ENCODE measurements at places on chromosomes 1 and 21. TPM values are rescaled to one million over a fixed set of nuclear protein-coding genes. Genes with fewer than 3 reads are reported as not detected.

The LCE2B gene
- not detected for total RNA-seq

The LCE1D gene
- total RNA-seq = not detected

The BCAS2 gene
- 35.5 TPM for total RNA-seq

The FASLG gene
- 0.21 TPM for total RNA-seq

The UBXN10 gene
- total RNA-seq = not detected

The SERPINC1 gene
- total RNA-seq = 0.61 TPM

The LIN28A gene
- 0.59 TPM for total RNA-seq

- no peaks in the 10 kb centered on the region for H3K36me3 ChIP-seq
- no peak overlapping the region for H3K27ac ChIP-seq
- no peaks in the 10 kb centered on the region for H3K27me3 ChIP-seq
- H3K4me1 ChIP-seq = 0 out of 2 replicates have a peak, but pooled peaks cover 3% of the 10 kb centered on the region
- H3K4me3 ChIP-seq = no peak overlapping the region
- no peak for DNase-seq
Observed at GRCh38 chr21:41479686-41480085, 28.3 kb downstream of the TMPRSS2 start.

- no peaks in the 10 kb centered on the region for H3K4me1 ChIP-seq
- H3K27ac ChIP-seq = no peak overlapping the region
- no peaks in the 10 kb centered on the region for H3K27me3 ChIP-seq
- no peak for DNase-seq
- H3K4me3 ChIP-seq = no peak overlapping the region
- peaks cover 2% of the 10 kb centered on the region for H3K36me3 ChIP-seq
Observed at GRCh38 chr1:243559575-243560162, 290.4 kb downstream of the AKT3 start.

DNA sequence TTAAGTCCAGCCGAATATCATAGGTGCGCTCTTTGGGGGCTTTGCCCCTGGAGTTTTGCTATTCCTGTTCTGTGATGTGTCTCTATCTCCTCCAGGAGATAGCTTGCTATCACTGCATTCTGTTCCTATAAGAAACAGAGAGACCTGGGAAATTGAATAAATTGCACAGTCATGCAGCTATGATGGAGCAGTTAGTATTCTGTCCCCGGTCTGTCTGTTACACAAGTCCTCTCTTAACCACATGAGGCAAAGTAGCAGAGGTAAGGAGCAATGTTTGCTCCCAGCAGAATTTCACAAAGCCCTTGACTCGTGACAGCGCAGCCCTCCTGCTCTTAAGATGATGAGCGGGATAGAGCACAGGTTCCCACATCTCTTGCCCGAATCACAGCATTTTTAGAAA is 63.9 kb upstream of the GRHL3 start:
- no peaks in the 10 kb centered on the region for H3K4me1 ChIP-seq
- DNase-seq = no peak
- H3K27me3 ChIP-seq = peaks cover 1% of the 10 kb centered on the region
- H3K27ac ChIP-seq = no peak overlapping the region

DNA sequence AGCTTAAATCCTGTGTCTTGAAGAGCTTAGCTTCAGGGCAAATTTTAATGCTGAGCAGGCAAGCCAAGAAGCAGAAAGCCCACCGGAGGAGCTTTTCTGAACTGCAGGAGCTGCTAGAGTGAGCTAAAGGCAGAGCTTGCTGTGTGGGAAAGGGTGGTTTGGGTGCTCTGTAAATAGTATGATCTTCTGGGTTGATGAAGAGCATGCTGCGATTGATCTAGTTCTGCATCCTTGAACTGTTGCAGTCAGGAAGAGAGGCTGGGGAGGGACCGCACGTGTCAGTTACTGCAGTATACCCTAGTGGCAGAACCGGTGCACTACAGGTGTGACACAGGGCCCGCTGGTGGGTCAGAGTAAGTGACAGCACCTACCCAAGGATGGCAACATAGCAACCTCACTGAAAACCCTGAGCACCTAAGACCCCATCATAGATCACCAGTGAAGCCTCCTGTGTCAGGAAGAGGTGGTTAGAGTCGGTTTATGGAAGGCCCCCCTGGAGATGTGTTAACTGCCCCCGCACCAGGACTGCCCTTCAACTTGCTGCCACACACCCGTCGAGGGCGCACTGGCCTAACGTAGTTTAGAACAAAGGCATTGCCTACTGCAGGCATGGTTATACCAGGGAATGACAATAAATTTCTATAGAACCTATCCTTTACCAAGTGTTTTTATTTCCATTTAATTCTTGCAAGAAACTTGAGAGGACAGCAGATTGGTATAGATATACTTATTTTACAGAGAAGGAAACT is 146.0 kb upstream of the KIAA0040 start:
- H3K27ac ChIP-seq = no peak overlapping the region
- H3K36me3 ChIP-seq = no peaks in the 10 kb centered on the region
- no peak overlapping the region for H3K4me3 ChIP-seq
- DNase-seq = no peak
- peaks cover 2% of the 10 kb centered on the region for H3K27me3 ChIP-seq
- H3K4me1 ChIP-seq = no peaks in the 10 kb centered on the region

GRCh38 chr1:21337928-21338572 is 47.8 kb upstream of the ECE1 start:
- no peaks in the 10 kb centered on the region for H3K36me3 ChIP-seq
- H3K27me3 ChIP-seq = no peaks in the 10 kb centered on the region
- no peak overlapping the region for H3K4me3 ChIP-seq
- H3K4me1 ChIP-seq = peaks cover 52% of the 10 kb centered on the region

- no peak overlapping the region for H3K27ac ChIP-seq
- H3K4me3 ChIP-seq = no peak overlapping the region
- no peaks in the 10 kb centered on the region for H3K27me3 ChIP-seq
- no peak for DNase-seq
- H3K36me3 ChIP-seq = no peaks in the 10 kb centered on the region
Observed at GRCh38 chr1:234701737-234702341, 91.9 kb upstream of the IRF2BP2 start.

GRCh38 chr1:228342627-228343190 is 63.9 kb downstream of the TRIM11 start:
- H3K27ac ChIP-seq = no peak overlapping the region
- no peak for DNase-seq
- no peaks in the 10 kb centered on the region for H3K4me1 ChIP-seq
- no peaks in the 10 kb centered on the region for H3K36me3 ChIP-seq
- no peak overlapping the region for H3K4me3 ChIP-seq

GRCh38 chr1:154263465-154264332 is 8.7 kb upstream of the HAX1 start:
- peaks cover 63% of the 10 kb centered on the region for H3K36me3 ChIP-seq
- no peak overlapping the region for H3K27ac ChIP-seq
- H3K27me3 ChIP-seq = no peaks in the 10 kb centered on the region
- H3K4me3 ChIP-seq = no peak overlapping the region

DNA sequence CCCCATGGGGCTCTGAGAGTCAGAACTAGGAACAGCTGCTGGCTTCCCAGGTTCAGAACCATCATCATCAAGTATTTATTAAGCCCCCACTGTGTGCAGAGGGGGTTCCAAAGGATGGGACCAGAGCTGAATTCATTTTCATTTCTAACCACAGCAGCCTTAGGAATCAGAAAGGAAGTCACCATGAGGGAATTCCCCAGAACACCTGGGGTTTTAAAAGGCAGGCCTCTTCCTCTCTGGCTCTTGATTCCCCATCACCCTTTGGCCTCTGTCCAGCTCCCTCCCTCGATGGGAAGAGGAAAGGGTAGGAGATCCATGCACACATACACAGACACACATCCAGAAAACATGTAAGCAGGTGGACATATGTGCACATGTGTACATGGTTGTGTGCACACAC is 1.3 kb upstream of the KCNN3 start:
- no peaks in the 10 kb centered on the region for H3K36me3 ChIP-seq
- H3K4me3 ChIP-seq = no peak overlapping the region
- DNase-seq = no peak
- peaks cover 46% of the 10 kb centered on the region for H3K4me1 ChIP-seq
- peak overlapping the region; percentile 40 for H3K27ac ChIP-seq
- H3K27me3 ChIP-seq = no peaks in the 10 kb centered on the region

DNA sequence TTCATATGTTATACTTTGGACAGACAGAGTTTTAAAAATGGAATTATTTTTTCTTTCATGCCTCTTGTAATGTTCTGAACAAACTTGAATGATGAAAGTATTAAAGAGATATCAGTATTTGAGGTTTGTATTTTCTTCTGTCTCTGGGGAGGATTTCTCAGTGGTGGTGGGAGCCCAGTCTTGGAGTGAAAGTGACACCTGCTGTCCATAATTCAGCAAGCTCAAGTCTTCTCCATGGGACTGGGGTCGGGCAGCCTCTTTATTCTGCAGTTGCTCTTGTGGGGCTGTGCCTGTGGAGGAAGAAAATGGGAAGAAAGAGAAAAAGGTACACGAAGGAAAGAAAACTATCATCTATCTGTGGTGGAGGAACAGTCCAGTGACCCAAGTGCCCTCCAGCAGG is 56.1 kb downstream of the SMYD2 start:
- H3K27ac ChIP-seq = no peak overlapping the region
- DNase-seq = no peak
- no peaks in the 10 kb centered on the region for H3K27me3 ChIP-seq
- H3K36me3 ChIP-seq = peaks cover 1% of the 10 kb centered on the region
- no peak overlapping the region for H3K4me3 ChIP-seq
- H3K4me1 ChIP-seq = no peaks in the 10 kb centered on the region

DNA sequence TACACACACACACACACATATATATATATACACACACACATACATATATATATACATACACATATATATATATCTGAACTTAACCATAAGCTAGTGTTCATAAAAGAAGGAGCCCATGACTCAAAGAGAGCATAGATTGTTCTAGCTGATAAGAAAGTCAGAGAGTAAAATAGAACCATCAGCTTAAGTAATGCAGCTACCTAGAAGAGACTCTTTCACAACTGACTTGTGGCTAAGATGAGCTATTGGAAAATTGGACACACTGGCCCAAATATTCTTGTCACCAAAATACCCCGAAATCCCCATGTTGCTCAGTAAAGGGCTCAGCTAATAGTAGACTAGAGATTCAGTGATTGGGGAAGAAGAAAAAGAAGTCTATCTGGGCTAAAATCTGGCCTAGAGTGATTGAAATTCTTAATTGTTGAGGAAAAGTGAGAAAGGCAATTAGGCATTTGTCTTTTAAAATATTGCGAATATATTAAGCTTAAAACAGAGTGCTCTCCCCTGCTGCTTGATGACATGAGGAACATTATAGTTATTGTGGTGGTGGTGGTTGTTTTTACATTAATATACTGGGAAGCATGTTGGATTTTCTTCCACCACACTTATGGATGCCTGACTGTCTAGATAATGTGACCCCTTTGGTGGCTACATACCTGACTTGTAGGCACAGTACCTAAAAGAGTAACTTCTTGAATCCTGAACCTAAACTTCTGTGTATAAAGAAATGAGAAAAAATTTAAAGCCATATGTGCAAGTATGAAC is 6.3 kb downstream of the SLAMF1 start:
- peak overlapping the region; percentile 95 for H3K27ac ChIP-seq
- peak overlapping the region; percentile 95 for H3K4me3 ChIP-seq
- H3K27me3 ChIP-seq = no peaks in the 10 kb centered on the region
- peaks cover 45% of the 10 kb centered on the region for H3K4me1 ChIP-seq
- no peak for DNase-seq

- DNase-seq = no peak
- no peaks in the 10 kb centered on the region for H3K4me1 ChIP-seq
- no peak overlapping the region for H3K4me3 ChIP-seq
- H3K27ac ChIP-seq = no peak overlapping the region
Observed at GRCh38 chr1:7582460-7582972, 188.6 kb upstream of the VAMP3 start.

GRCh38 chr21:14685568-14685967 is 139.5 kb upstream of the SAMSN1 start:
- peaks cover 57% of the 10 kb centered on the region for H3K4me1 ChIP-seq
- H3K4me3 ChIP-seq = no peak overlapping the region
- DNase-seq = peak; percentile 49
- H3K27me3 ChIP-seq = no peaks in the 10 kb centered on the region
- no peaks in the 10 kb centered on the region for H3K36me3 ChIP-seq
- peak overlapping the region; percentile 88 for H3K27ac ChIP-seq

DNA sequence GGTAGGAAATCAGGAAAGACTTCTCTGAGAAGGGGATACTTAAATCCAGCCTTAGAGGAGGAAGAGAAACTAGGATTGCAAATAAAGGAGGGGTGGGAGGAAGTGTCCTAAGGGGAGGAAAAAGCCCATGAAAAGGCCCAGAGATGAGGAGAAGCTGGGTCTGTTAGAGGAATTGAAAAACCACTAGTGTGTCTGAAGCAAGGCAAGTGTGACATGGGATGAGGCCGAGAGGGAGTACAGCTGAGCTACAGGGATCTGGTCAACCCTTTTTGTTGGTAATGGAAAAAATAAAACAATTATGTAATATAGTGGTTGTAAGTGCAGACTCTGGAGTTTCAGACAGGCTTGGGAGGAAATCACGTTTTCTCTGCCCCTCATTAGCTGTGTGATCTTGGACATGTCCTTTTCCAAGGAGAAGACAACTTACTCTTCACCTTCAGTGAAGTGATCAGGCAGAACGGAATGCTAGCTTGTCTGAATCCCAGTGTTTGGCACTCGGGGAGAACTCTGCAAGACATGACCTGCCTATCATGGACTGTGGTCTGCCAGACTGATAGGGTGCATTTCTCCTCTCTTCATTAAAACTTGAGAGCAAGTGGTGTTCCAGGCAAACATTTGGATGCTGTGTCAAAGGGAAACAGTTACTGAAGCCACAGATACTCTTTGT is 7.4 kb upstream of the S100A10 start:
- no peaks in the 10 kb centered on the region for H3K4me1 ChIP-seq
- no peak overlapping the region for H3K27ac ChIP-seq
- peaks cover 6% of the 10 kb centered on the region for H3K27me3 ChIP-seq
- no peak overlapping the region for H3K4me3 ChIP-seq
- no peaks in the 10 kb centered on the region for H3K36me3 ChIP-seq

- no peaks in the 10 kb centered on the region for H3K36me3 ChIP-seq
- no peak overlapping the region for H3K27ac ChIP-seq
- no peak for DNase-seq
- H3K4me1 ChIP-seq = peaks cover 66% of the 10 kb centered on the region
- no peak overlapping the region for H3K4me3 ChIP-seq
Observed at GRCh38 chr1:155941845-155942531, 550 bp downstream of the RXFP4 start.

- H3K27me3 ChIP-seq = no peaks in the 10 kb centered on the region
- no peaks in the 10 kb centered on the region for H3K36me3 ChIP-seq
- H3K4me3 ChIP-seq = no peak overlapping the region
- no peaks in the 10 kb centered on the region for H3K4me1 ChIP-seq
- no peak overlapping the region for H3K27ac ChIP-seq
- no peak for DNase-seq
Observed at GRCh38 chr1:57959531-57960241, 535.8 kb upstream of the DAB1 start.

DNA sequence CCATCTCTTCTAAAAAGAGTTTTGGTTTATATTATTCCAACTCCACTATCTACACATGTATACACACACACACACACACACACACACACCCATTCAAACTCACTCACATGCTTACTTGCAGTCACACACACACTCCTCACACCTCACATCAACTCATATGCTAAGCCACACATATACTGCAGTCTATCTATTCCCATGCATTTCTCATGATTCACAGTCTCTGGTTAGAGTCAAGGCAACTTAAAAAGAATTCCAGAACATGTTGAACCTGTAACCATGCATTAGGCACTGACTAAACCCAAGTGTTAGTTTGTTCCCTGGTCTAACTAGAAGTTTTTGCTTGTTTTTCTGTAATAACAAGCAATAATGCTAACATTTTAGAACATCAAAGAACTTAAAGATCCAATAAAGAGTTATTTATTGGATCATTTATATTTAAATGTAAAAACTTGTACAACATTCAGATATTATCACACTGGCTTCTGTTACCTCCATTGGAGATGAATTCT is 931.1 kb downstream of the PLA2G4A start:
- H3K27ac ChIP-seq = no peak overlapping the region
- no peaks in the 10 kb centered on the region for H3K4me1 ChIP-seq
- H3K36me3 ChIP-seq = no peaks in the 10 kb centered on the region

Data from GM12878 (cell line).